Activated CD4-positive, alpha-beta T cell treated with anti-CD3 and anti-CD28 coated beads, Interleukin-2, amount 10 ng/mL, durations not matched to agents 7 days and 5 days (primary cell): ENCODE measurements at places on chromosomes 16 and 17. TPM values are rescaled to one million over a fixed set of nuclear protein-coding genes. Genes with fewer than 3 reads are reported as not detected.

DNA sequence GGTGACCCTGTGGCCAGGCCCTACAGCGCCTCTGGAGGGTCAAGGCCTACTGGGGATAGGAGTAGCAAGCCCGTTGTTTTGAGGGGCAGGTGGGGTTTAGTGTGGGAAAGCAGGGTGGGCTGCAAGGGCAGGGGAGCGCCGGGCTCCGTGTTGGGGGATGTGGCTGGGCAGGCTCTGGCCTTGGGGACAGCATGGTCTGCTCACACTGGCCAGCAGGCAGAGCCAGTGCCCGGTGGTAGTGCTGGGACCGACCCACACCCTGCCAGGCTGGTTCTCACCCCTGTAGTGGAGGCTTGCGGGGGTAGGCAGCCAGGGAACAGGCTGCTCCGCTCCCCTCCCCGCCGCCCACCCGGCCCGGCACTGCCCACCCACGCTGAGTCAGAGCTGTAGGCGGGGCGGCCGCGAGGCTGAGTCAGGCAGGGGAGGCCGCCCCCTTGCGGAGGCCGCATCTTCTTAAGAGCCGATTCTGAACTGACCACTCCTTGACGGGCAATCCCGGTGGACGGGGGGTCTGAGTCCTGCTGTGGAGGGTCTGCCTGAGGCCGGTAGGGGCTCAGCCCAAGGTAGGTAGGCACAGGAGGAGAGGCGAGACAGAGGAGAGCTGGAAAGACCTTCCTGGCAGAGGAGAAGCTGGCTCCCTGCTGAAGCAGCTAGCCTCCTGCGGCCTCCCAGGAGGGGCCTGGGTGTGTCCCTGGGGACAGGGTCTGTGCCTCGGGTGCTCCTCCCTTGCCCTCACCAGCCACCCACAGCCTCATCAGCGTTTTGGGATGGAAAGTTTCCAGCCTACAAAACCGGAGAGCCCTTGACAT lies 62.4 kb downstream of the BAIAP2 start:
- no peak for DNase-seq
- H3K27me3 ChIP-seq: no peaks in the 10 kb centered on the region
- no peak overlapping the region for H3K4me3 ChIP-seq

GRCh38 chr17:19664136-19664820 lies 15.7 kb downstream of the ALDH3A2 start:
- DNase-seq: no peak
- no peak overlapping the region for H3K4me3 ChIP-seq
- H3K4me1 ChIP-seq: no peaks in the 10 kb centered on the region
- H3K27me3 ChIP-seq: no peaks in the 10 kb centered on the region

GRCh38 chr17:18124345-18125126 lies 16.0 kb downstream of the MYO15A start:
- no peak overlapping the region for H3K27ac ChIP-seq
- no peaks in the 10 kb centered on the region for H3K4me1 ChIP-seq
- no peak for DNase-seq
- H3K36me3 ChIP-seq: peaks cover 3% of the 10 kb centered on the region
- no peak overlapping the region for H3K4me3 ChIP-seq
- H3K27me3 ChIP-seq: no peaks in the 10 kb centered on the region

C16orf46 gene
- total RNA-seq: 0.17 TPM

MMP25 gene
- 18.1 TPM for total RNA-seq
